ENCODE measurements at places on chromosomes 4 and X. TPM values are rescaled to one million over a fixed set of nuclear protein-coding genes. Genes with fewer than 3 reads are reported as not detected.

The GIMD1 gene
- not detected for total RNA-seq

The S100G gene
- not detected for total RNA-seq

The TRIM60 gene
- total RNA-seq = not detected

The FHDC1 gene
- total RNA-seq = 0.16 TPM

The ITM2A gene
- total RNA-seq = 2.1 TPM

The STBD1 gene
- total RNA-seq = 7.1 TPM

The FBXW7 gene
- 150 TPM for total RNA-seq

The ADAD1 gene
- not detected for total RNA-seq

The YY2 gene
- 1.4 TPM for total RNA-seq

The SATL1 gene
- not detected for total RNA-seq

The NAP1L2 gene
- 3.5 TPM for total RNA-seq

The CT45A5 gene
- not detected for total RNA-seq

The SPIN2A gene
- total RNA-seq = 2.4 TPM

The DCHS2 gene
- total RNA-seq = 0.09 TPM

The ADH1A gene
- total RNA-seq = 0.16 TPM

The GYPE gene
- 1.3 TPM for total RNA-seq

The WDR17 gene
- total RNA-seq = 1.4 TPM

The MAOA gene
- 7.0 TPM for total RNA-seq

The DCAF8L2 gene
- total RNA-seq = not detected

The CTAG2 gene
- not detected for total RNA-seq

The TKTL1 gene
- not detected for total RNA-seq

All from bronchial smooth muscle cell (primary cell).